ENCODE measurements at places on chromosomes 3 and 15. TPM values are rescaled to one million over a fixed set of nuclear protein-coding genes. Genes with fewer than 3 reads are reported as not detected.

GRCh38 chr3:15453501-15453900 is 26.1 kb downstream of the EAF1 start:
- DNase-seq = no peak

- no peak for DNase-seq
Observed at GRCh38 chr15:98730860-98731711, 82.7 kb downstream of the IGF1R start.

DNA sequence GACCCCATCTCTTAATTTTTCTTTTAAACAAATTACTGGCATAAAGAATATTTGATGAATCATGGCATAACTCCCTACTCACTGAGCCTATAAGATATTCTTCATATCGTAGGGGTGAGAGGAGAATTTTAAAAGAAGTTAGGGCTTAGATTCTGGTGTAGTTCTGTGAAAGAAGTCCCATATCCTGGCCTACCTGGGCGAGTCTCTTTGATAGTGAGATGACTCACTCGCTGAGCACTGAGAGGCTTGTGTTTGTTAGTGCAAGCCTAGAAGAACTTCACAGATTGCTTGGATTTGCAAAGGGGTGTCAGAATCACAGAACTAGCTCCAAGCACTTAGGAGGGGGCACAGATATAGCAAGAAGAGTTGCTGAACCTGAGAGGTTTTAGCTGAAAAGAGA is 133.8 kb upstream of the TMC3 start:
- no peak for DNase-seq

- no peak for DNase-seq
Observed at GRCh38 chr3:129366312-129366831, 62.1 kb downstream of the EFCAB12 start.

DNA sequence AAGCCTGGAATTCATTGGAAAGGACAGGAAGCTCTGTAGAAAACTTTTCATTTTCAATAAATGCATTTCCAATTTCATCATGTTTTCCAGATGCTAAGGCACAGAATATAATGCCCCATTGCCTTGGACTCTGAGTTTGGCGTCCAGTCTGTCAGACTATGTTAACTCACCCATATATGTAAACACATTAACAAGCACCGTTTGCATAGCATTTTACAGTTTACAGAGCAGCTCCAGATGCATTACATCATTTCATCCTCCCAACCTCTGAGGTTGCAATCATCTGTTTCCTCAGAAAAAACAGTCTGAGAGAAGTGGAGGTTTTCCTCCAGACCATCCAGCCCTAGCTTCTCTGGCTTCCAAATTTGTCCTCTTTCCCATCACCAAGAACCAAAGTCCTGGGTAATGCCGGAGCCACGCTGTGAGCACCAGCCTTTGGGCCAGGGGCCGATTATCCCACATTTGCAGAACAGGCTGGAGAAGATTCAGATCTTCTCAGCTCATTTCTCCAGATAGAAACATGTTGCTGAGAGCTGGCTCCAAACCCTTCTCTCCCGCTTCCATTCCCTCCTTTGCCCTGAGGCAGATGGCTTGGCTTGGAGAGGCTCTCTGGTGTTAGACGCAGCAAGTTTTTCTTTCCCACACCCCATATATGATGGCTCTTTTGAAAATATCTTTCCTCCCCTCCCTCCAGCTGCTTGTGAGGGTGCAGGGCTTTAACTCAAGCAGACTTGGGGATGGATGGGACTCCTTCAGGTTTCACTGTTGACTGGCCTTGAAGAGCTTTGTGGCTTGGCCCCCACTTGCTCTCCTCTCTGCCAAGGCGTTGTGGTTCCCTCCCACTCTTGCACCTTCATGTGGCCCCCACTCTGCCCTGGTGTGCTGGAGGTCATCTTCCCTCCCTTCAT is 26.0 kb downstream of the CYP19A1 start:
- DNase-seq = peak; percentile 73

- DNase-seq = peak; percentile 62
Observed at GRCh38 chr15:81336568-81336967, 12.6 kb upstream of the STARD5 start.

GRCh38 chr15:59410391-59410896 is 27.5 kb upstream of the FAM81A start:
- DNase-seq = peak; percentile 14

DNA sequence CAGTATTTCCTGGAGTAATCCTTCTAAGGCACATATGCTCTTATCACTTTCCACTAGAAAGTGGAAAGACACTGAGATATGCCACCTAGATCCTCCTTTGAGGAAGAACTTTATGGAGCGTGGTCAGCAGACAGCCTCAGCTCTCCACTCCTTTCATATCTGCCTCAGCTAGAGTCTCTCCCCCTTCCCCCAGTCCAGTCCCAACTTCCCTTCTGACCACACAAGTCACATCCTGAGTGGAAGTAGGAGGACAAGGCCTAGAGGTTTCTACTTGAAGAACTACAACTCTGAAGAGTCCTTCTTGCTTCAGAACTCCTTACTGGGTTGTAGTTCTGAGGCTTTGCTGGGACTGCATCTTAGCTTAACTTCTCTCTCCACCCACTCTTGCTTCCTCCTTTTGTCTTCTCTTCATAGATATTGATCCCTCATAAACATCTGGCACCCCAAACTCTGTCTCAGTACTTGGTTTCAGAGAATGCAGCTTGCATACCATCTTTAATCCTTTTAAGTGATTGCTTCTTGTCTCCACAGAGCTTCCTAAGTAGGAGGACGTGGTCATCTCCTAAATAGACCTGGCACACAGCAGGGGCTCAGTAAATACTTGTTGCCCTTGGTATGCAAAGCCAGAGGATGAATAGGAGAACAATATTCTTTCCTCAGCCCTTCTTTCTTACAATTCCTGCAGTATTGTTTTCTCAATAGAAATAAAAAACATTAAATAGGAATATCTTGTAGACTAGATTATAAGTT is 109.6 kb downstream of the OXSM start:
- no peak for DNase-seq

The TTC23 gene
- 20.9 TPM for total RNA-seq

The ACTC1 gene
- under 0.01 TPM for total RNA-seq

The SPINK8 gene
- not detected for total RNA-seq
